ENCODE measurements at places on chromosomes 2 and 18.

DNA sequence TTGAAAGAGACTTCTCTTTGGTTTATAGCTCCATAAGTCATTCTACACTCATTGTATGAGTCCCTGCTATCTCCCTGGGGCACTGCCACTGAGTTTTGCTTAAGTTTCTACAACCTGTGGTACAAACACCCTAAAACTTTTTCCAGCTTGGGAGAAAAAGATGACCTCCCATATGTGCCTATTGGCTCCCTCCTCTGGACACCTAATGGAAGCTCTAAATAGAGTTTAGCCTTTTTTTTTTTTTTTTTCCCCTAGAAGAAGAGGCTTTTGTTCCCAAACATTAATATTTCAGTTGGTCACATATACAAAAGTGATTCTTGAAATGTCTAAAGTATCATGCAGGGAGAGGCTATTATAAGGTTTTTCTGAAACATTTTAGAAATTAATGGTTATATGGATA is 547.2 kb upstream of the TMEFF2 start:
- DNase-seq, result no peak

DNA sequence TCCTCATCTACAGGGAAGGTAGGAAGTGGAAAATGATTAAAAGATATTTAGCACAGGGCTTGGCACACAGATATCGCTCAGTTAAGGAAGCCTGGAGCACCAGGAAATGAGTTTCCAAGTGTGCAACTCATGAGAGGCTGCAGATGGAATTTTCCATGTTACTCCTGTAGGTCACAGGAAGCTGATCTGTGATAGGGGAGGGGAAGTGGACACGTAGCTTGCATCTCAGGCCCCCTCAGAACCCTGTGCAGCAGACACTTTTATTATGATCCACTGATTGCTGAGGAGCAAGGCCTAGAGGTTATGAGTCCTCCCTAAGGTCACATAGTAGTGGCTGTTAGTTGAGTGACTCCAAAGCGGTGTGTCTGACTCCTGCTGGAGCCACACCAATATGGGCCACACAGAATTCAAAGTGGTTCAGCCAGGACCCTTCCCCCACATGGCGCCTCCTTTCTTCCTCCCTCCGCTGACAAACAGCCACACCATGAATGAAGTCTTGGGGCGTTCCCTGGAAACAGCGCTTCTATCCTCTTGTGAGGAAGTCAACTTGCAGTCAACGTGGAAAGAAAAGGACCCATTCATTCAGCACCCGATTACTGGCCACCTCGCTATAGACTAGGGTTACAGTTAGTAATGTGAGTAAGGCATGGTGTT is 21.5 kb downstream of the DYSF start:
- DNase-seq, result no peak

DNA sequence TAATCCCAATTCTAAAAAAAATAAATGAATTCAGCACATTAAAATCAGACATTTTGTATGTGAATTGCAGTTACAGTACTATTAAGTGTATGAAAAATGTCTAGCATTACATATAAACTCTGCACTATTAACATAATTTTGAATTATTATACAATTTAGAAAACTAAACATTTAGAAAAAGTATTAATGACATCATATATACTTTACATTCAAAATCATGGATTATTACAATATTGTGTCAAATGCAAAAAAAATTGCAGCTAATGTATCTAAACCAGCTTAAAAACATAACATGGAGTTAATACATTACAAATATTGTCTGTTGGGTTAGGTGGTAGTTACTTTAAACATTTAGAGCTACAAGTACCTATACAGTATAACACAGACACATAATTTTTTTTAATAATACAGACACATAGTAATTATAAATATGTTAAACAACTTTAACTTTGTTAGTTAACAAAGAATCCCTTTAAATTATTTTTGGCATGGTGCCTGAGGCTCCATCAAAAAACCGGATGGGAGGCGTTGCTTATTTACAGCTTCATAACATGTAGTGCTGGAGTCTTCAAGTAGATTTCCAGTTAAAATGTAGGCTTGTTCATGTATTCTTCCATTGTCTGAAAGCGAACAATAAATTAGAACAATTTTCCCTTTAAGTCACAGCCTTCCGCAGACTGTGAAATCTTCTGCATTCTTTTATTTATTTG is 79.1 kb downstream of the AP1S3 start:
- DNase-seq, result no peak

DNA sequence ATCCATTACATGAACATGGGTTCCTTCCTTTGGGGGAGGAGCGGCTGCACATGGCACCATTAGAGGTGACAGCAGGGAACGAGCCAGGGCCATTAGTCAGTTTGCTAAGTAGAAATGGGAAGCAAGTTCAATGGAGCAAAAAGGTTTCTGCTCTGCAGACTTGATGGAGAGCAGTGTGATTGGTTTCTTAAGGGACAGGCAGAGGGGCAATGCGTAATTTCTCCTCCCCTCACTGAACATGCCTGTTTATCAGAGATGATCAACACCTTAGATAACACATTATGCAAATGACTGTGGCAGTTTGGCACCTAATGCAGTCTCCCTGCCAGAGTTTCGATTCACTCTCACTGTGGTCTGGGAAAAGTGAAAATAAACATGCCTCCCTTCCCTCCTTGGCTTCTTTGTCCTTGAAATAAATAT is 414.5 kb downstream of the STK39 start:
- DNase-seq, result no peak

Measured in AG09309 (cell line).